Stimulated activated CD8-positive, alpha-beta memory T cell treated with anti-CD3 and anti-CD28 coated beads, Interleukin-4, amount 100 ng/mL, for 4 hours (primary cell): ENCODE measurements at places on chromosomes 2 and 18.

DNA sequence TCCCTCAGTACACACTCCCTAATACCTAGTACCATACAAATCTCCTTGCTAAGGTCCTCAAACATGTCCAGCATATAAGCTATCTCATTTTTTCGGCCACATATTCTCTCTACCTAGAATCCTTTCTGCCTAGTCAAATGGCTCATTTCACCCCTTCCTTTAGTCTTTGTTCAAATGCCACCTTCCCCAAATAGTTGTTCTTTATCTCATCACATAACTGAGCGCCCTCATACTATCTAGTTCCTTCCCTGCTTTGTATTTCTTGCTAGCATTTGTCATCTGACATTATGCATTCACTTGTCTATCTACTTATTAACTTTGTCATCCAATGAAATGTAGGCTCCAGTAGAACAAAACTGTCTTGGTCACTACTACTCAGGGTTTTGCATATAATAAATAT, 35.5 kb downstream of the RPRD1A start:
- no peak for DNase-seq

DNA sequence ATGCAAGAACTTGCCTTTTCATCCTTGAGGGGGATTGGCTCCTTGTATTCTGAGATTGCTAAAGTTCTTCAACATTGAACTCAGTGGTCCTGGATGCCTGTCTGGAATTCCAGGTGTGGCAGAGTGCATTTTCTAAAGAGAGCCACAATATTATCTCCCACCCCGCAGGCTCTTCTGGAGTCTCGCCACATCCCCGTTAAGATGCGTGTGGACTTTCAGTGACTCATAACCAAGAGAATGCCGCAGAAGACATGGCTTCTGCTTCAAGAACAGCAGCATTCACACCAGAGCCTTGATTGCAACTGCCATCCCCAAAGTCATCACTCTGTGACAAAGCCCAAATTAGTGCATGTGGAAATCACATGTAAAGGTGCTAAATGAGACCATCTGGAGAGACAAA, 142.7 kb downstream of the CDH20 start:
- DNase-seq, result no peak

DNA sequence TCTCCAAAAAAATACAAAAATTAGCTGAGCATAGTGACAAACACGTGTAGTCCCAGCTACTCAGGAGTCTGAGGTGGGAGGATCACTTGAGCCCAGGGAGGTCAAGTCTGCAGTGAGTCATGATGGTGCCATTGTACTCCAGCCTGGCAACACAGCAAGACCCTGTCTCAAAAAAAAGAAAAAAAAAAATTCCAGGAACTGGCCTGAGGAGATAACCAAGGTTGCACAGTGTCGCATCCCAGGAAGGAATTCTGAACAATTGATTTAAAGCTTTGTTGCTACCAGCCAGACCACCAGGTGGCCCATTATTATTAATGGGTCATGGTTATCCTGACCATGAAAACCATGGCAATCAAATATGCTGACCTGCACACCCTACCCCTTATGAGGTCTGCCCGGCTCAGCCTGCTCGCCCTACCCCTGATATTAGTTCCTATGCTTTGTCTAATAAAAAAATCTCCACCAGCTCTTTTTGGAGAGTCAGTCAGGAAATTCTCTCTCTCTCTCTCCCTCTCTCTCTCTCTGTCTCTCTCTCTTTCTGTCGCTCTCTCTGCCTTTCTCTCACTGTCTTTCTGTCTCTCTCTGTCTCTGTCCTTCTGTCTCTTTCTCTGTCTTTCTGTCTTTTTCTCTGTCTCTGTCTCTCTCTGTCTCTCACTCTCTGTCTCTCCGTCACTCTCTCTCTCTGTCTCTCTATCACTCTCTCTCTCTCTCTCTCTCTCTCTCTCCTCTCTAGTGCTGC, 73.7 kb downstream of the NCAPH start:
- DNase-seq, result no peak

- no peak for DNase-seq
Observed at GRCh38 chr2:159811232-159811631, 13.2 kb upstream of the CD302 start.

GRCh38 chr2:141021611-141022010, 1109.2 kb downstream of the LRP1B start:
- DNase-seq, result no peak

GRCh38 chr2:131093696-131094462, 619 bp upstream of the FAM168B start:
- no peak for DNase-seq

- DNase-seq, result no peak
Observed at GRCh38 chr2:216636551-216637450, 3.6 kb downstream of the IGFBP2 start.

GRCh38 chr2:158115202-158115767, 13.6 kb downstream of the UPP2 start:
- no peak for DNase-seq

DNA sequence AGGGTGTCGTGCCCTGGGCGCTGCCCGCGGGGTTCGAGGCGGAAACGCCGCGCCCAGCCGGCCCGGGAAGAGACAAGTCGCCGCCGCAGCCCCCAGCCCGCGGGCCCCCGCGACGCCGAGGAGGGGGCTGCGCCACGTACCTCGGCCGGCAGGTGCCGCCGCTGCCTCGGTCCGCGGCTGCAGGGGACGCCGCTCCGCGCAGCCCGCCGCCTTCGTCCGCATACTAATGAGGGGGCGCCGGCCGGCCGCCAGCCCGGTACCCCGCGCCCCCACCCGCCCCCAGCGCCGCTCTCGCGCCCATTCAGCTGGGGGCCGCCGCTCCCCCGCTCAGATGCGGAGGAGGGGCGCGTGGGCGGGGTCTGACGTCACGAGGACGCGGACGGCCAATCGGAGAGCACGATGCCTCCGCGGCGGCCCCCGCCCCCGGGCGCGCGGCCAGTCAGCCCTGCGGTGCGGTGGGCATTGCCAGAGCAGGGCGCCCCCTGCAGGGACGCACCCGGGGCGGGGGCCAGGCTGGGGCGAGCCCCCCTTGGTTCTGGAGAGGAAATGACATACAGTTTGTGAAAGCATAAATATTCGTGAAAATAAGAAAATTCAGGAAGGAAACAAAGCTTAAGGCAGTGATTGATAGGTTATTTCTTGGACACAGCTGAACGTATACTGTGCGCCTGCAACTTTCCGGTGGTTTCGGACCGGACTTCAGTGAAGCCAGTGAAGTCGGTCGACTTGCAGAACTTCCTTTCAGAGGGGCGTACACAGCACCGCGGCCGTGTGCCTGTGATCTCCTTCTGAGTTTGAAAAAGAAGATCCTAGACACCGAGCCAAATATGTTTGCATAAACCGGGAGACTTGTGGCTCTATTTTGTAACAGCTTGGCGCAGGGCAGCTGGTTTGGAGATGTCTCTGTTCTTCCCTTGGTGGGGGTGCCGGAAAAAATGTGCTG, at the start of gene ST3GAL5:
TSS of gene ST3GAL5 (minus strand) at position 307 of the 943 bp plus-strand sequence. CDS start at position 222, 85 bp downstream.
- peak; percentile 90 for DNase-seq

DNA sequence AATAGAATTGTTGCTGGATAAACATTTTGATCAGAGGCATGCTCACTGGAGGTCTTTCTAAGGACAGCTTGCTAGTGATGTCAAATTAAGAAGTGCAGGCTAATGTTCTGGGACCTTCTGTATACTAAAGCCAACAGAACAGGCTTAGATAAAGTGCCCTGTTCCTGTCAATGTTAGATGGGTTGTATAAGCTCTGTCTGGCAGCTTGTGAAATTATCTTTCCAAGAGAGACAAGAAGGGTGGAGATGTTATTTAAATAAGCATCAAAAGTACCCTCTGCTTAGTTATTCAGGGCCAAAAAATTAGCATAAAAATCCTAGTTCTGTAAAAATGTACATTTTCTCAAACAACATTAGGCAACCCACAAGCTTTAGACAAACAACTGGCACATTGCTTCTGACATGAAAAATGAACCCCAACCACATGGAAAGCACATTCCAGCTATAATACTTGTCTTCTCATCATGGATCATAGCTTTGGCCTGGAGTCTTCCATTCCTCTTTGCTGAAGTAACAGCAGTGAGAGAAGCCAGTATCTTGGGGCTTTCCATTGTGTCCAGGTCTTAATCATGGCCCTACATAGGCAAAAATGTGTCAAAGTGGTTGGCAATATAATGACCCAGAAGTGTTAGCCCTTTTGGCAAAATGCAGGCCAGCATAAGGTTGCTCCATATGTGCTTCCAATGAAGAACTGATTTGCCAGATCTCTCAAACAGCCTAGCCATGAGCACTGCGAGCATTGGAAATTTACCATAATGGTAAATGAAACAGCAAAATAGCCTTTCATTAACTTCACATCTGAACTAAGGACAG, 478.1 kb upstream of the ZNF804A start:
- no peak for DNase-seq

GRCh38 chr2:5067816-5068215, 624.4 kb upstream of the SOX11 start:
- no peak for DNase-seq

- DNase-seq, result no peak
Observed at GRCh38 chr2:235911633-235912233, 256.5 kb downstream of the GBX2 start.

- DNase-seq, result no peak
Observed at GRCh38 chr18:28984731-28985130, 807.8 kb upstream of the CDH2 start.

DNA sequence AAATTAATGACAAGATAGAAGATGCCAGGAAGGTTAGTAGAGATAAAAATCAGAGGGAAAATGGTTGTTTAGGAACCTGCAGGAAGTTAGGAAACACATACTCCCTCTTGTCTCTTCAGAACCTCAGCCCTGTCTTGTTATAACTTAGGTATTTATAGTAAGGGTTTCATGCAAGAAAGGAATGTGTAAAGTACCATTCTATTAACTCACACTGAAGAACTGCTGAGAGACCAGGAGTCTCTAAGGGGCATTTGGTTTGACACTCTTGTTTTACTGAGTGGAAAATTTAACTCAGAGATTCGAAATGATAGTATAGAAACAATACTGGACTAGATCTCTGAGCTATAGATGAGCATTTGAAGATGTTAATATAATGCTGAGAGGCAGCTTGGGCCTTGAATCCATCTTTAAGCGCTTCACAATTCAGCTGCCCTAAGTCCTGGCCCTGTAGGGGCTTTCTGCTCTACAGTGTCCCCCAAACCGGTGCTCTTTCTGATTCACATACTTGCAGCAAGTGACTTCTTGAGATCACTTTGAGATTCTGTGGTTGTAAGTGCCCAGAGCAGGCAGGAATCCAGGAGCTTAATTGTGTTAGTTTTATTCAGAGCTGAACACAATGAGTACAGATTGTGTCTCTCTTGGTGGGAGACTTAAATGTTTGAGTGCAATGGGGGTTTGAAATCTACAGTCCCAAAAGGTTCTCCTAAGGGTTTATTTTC, 235.0 kb upstream of the RGPD4 start:
- no peak for DNase-seq

- no peak for DNase-seq
Observed at GRCh38 chr2:232239951-232240681, 138.4 kb upstream of the ALPP start.

DNA sequence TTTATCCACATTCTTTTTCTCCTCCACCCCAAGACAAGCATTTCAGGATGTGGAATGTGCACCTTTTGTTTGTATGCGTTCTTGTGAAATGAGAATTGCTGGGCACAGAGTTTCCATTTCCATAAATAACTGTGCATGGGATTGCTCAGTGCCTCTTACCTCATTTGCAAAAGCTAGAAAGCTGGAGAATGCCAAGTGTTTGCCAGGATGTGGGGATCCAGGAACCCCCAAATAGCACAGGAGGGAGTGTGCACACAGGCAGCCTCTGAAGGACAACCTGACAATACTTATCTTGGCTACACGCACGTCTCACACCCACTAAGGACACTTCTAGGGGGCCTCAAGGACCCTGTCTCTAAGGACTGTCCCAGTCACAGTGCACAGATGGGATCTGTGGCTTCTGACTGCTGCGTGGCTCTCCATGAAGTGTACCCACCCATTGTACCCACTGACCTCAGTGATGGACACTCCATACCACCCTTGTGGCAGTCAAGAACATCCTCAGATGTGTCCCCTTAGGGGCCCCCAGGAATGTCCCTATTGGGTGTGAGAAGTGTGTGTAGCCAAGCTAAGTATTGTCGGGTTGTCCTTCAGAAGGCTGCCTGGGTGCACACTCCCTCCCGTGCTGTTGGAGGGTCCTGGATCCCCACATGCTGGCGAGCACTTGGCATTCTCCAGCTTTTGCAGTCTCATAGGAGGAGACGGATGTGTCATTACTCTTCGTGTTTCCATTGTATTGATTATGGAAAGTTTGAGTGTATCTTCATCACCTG, 38.4 kb downstream of the CAPN13 start:
- DNase-seq, result no peak

DNA sequence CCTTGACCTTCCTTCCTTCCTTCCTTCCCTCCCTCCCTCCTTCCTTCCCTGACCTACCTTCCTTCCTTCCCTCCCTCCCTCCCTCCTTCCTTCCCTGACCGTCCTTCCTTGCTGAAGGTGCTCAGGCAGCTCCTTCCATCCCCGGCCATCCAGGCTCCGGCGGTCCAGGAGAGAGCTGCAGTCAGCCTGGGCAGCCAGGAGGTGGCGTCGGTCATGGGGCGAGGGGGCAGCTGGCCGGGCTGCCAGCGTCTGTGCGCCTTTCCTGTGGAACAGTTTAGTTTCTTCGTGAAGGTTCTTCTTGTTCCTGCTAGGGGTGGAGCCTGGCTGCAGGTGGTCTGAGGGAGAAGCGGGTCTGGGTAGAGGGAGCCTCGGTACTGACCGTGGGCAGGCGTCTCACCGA, 15.7 kb downstream of the GPR35 start:
- DNase-seq, result no peak

DNA sequence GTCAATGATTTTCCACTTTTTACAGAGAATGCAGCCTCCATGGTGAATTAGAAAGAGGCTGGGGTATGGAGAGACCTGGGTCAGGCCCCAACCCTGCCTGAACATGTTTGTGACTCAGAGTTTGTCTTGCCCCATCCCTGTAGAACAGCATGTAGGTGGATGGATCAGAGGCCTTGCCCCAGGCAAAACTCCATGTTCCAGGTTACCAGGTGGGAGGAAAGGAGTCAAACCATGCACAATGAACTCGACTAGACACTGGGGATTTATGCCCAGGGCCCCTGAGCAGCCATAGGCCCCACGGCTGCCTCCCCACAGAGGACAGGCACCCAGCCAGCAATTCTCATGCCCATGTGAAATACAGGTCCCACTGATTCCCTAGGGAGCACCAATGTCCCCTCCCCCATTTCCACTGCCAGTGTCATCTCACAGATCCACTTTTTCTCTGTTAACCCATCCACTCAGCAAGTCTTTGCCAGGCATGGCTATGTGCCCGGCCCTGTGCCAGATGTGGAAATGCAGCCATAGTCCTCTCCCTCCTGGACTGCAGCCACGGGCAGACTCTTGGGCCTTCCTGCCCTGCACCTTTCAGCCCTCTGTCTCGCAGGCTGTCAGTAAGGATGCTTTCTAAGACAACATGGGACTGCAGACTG, 737.8 kb upstream of the HS6ST1 start:
- DNase-seq, result no peak

GRCh38 chr2:101961338-101962191, 30.2 kb upstream of the IL1R2 start:
- no peak for DNase-seq

DNA sequence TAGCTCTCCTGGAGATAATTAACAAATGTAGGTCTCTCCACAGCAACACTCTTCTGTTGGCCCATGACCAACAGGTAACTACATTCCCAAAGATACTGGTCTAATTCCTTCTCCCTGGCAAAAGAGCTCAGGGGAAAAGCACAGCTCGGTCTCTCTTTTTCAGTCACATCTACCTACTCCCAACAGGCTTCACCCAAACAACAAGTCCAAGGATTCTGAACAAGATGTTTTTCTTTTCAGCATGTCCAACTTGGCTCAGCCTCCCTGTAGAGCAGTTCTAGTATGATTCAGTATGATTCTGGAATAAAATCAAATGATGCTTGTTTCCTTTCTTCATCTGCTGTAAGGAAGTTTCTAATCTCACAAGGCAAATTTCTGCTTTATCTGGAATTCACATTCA, 1704.8 kb upstream of the PIK3C3 start:
- no peak for DNase-seq
